ENCODE measurements at places on chromosomes 16 and 17. TPM values are rescaled to one million over a fixed set of nuclear protein-coding genes. Genes with fewer than 3 reads are reported as not detected.

C17orf113 gene
- total RNA-seq, result 0.15 TPM

CCL14 gene
- total RNA-seq, result not detected

ITGA3 gene
- total RNA-seq, result 15.8 TPM

C16orf46 gene
- total RNA-seq, result 0.86 TPM

CDH13 gene
- total RNA-seq, result not detected

OR1D5 gene
- total RNA-seq, result not detected

SSTR5 gene
- not detected for total RNA-seq
